ENCODE measurements at places on chromosomes 6 and 20. TPM values are rescaled to one million over a fixed set of nuclear protein-coding genes. Genes with fewer than 3 reads are reported as not detected.

- H3K4me1 ChIP-seq, result peaks cover 10% of the 10 kb centered on the region
- no peak for DNase-seq
- no peak overlapping the region for H3K4me3 ChIP-seq
- no peaks in the 10 kb centered on the region for H3K36me3 ChIP-seq
- no peaks in the 10 kb centered on the region for H3K27me3 ChIP-seq
Observed at GRCh38 chr6:25326960-25327359, 47.8 kb downstream of the CARMIL1 start.

DNA sequence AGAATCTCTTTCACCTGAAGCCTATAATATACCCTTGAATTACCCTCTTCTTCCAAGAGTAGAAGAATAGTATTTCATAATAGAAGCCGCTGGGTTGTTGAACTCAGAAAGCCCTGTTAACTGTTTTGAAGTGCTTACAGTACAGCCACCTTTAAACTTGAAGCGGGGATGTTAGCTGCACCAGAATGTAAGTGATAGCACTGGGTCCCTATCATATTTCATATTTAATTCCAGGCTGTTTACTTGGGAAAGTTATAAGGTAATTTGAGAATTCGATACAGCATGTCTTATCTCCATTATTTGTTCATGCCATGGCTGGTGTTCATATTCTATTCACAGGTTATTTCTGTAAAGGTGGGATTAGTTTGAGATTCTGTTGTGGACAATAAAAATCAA, 63.5 kb upstream of the VSTM2L start:
- DNase-seq, result no peak
- no peaks in the 10 kb centered on the region for H3K27me3 ChIP-seq
- H3K4me3 ChIP-seq, result no peak overlapping the region
- no peaks in the 10 kb centered on the region for H3K36me3 ChIP-seq

DNA sequence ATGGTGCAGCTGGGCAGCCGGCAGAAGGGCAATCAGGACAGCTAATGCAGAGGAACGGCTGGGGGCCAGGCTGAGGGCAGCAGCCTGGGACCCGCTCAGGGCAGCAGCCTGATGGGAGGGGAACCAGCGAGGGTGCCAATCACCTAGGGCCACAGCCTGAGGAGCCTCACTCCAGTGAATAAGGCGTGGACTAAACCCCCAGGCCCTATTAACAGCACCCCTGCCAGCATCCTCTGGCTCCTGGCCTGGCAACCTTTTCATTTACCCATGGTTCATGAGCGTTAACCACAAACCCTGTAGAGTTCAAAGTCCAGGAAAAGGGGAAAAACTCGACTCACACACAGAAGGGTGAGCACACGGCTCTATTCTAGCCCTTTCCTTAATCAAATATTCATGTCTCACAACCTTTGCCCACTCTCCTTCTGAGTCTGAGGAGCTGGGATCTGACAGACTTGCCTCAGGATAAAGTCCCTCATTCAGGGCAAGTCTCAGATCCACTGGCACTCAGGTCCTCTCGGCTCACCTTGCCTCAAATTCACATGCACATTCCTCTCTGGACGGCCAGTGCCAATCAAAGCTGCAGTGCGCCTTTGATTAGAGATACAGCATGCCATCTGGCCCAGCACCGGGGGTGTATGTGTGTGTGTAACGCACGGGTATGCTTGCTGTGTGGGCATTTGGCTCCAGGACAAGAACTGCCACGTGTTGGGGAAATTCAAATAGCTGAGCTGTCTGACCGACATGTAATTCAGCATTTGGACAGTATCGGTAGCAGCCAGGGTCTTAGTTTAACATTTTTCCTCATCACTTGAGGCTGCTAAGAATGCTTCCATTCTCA, 86.9 kb upstream of the TRAF3IP2 start:
- no peaks in the 10 kb centered on the region for H3K27me3 ChIP-seq
- H3K4me3 ChIP-seq, result no peak overlapping the region
- peaks cover 32% of the 10 kb centered on the region for H3K4me1 ChIP-seq
- H3K36me3 ChIP-seq, result peaks cover 36% of the 10 kb centered on the region
- peak overlapping the region; percentile 61 for H3K27ac ChIP-seq

DNA sequence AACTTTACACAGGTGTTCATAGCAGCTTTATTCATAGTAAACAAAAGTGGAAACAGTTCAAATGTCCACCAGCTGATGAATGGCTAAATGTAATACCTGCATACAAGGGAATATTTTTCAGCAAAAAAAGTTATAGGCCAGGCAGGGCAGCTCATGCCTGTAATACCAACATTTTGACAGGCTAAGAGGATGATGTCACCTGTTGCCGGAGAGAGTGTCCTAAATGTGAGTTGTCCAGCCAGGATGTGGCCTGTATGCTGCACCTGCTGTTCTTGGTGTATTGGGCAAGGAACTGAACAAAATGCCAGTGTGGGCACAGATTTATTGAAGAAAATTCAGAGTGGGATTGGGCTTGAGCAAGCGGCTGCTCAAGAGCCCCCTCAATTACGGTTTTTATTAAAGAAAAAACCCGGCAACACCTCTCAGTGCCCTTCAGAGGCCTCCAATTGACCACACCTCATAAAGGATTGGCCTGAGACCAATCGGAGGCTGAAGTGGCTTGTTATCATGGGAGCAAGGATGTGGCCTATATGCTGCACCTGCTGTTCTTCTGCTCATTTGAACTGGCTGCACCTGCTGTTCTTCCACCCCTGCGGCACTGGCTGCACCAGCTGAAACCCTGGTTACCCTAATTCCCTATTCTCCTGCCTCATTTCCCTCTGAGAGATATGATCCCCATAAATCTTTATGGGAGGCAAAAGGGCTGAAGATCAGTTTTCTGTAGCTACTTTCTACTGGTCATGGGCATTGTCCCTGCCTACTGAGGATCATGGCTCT, 164.3 kb upstream of the PROKR2 start:
- peaks cover 10% of the 10 kb centered on the region for H3K4me1 ChIP-seq
- DNase-seq, result no peak
- no peak overlapping the region for H3K4me3 ChIP-seq
- H3K27me3 ChIP-seq, result no peaks in the 10 kb centered on the region

- H3K27ac ChIP-seq, result no peak overlapping the region
- no peak overlapping the region for H3K4me3 ChIP-seq
- DNase-seq, result no peak
- no peaks in the 10 kb centered on the region for H3K27me3 ChIP-seq
Observed at GRCh38 chr20:31568773-31569162, 36.3 kb upstream of the ID1 start.

GRCh38 chr20:9877932-9878495, 39.1 kb upstream of the PAK5 start:
- H3K4me1 ChIP-seq, result no peaks in the 10 kb centered on the region
- H3K27ac ChIP-seq, result no peak overlapping the region
- H3K4me3 ChIP-seq, result no peak overlapping the region
- no peaks in the 10 kb centered on the region for H3K27me3 ChIP-seq

DNA sequence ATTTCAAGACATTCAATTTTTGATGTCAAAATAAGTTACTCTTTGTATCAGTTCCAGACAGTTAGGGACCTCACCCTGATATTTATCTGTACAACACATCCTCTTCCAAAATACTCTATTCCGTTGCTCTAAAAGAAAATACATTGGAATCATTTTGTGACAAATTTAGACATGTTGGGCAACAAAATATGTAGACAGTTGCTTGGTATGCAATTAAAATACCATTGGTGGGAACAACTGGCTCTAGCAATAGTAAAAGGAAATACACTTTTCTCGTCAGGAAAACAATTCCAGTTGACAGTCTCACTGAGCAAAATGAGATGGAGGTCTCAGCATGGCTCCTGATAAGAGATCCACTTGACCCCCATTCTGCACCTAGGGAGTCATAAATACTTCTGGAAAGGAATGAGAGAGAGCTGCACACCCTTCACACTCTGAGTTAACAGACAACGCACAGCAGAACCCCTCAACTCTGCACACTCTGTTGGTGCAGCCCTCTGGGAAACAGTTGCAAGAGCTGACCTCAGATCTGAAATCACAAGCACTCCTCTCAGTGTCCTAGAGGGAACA, 171.3 kb upstream of the NT5E start:
- no peaks in the 10 kb centered on the region for H3K27me3 ChIP-seq
- H3K4me1 ChIP-seq, result no peaks in the 10 kb centered on the region
- H3K4me3 ChIP-seq, result no peak overlapping the region

DNA sequence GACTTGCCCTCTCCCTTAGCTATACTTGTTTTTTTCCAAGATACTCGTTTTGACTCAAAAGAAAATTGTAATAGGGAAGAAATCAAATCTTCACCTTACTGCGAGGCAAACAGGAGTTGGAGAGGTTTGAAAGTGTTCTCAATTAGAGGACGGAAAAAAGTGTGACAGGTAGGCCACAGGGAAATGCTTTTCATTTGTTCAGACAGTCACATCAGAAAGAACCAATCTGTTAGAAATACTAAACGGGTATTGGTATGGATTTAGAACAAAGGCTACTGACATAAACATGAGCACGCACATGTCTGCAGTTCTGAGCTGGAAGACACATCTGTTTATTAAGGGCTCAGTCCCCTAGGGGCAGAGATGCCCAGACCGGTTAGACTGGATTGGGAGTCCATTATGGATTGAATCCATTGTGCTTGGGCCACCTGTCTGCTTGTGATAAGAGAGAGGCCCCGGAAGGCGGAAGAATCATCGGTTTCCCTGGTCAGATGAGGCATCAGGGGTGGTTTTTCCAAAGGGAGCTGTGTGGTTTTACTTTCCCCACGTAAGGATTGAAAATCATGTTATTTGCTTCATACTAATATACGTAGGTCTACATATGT, 220.9 kb upstream of the MYLIP start:
- H3K4me3 ChIP-seq, result no peak overlapping the region
- H3K27ac ChIP-seq, result no peak overlapping the region
- H3K4me1 ChIP-seq, result no peaks in the 10 kb centered on the region
- no peaks in the 10 kb centered on the region for H3K27me3 ChIP-seq
- no peak for DNase-seq

DNA sequence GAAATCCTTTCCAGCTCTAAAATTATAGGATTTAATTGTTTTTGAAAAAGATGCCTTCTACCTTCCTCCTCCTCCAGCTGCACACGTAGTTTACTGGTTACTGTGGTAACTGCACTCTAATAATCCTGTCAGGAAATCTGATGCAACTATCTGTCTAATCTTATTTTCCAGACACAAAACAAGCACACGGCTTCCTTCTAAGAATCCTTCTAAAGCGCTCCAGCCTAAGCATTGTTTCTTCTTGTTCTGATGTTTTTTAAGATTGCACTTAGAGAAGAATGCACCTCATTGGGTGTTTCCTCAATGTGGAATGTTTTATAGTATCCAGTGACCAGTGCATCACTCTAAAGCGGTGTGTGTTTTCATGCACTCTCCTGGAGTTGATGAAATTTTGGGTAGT, 63.6 kb downstream of the CARMIL1 start:
- no peak overlapping the region for H3K27ac ChIP-seq
- no peak for DNase-seq
- no peak overlapping the region for H3K4me3 ChIP-seq
- peaks cover 3% of the 10 kb centered on the region for H3K4me1 ChIP-seq

GRCh38 chr20:54228841-54229240, 21.0 kb downstream of the PFDN4 start:
- no peaks in the 10 kb centered on the region for H3K36me3 ChIP-seq
- H3K4me1 ChIP-seq, result no peaks in the 10 kb centered on the region
- DNase-seq, result no peak
- H3K27me3 ChIP-seq, result no peaks in the 10 kb centered on the region
- H3K4me3 ChIP-seq, result no peak overlapping the region
- H3K27ac ChIP-seq, result no peak overlapping the region

DNA sequence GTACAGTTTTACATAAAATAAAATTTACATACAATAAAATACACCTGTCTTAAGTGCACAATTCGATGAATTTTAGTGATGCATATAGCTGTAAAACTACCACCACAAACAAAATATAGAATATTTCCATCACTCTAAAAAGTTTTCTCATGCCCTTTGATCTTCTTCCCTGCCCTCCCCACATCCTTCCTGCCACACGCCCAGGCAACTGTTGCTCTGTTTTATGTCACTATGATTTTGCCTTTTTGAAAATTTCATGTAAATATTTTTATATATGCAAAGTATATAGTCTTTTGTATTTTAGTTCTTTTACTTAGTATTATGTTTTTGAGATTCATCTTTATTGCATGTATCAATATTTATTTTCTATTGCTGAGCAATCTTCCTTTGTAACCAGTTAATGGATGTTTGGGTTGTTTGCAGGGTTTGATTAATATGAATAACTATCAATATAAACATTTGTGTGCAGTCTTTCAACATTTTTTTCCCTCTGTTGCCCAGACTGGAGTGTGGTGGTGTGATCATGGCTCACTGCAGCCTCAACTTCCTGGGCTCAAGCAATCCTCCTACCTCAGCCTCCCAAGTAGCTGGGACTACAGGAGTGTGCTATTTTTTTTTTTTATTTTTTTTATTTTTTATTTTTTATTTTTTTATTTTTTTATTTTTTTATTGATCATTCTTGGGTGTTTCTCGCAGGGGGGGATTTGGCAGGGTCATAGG, 23.8 kb upstream of the SAMHD1 start:
- DNase-seq, result no peak
- H3K27me3 ChIP-seq, result no peaks in the 10 kb centered on the region
- H3K27ac ChIP-seq, result no peak overlapping the region
- no peaks in the 10 kb centered on the region for H3K36me3 ChIP-seq
- H3K4me1 ChIP-seq, result no peaks in the 10 kb centered on the region

DNA sequence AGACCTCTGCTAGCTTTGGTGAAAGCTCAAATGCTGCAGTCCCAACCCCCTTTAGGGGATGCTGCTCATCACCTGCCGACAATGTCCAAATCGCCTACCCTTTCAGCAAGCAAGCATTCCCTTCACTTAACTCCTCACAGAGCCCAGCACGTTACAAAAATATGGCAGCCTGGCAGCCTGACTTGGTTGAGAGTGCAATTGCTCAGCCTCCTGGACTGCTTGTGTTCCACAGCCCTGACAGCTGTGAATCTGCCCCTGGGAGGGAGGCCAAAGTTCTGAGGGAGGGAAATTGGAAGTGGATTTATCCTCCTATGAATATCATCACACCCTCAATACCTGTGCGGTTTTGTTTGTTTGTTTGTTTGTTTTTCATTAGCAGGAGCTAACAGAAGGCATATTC, 231.0 kb downstream of the HIVEP2 start:
- no peaks in the 10 kb centered on the region for H3K27me3 ChIP-seq
- no peak overlapping the region for H3K4me3 ChIP-seq
- no peaks in the 10 kb centered on the region for H3K4me1 ChIP-seq
- H3K27ac ChIP-seq, result no peak overlapping the region

The EXOC2 gene
- total RNA-seq, result 47.2 TPM

The BTBD9 gene
- total RNA-seq, result 38.6 TPM

The LAMP5 gene
- 27.4 TPM for total RNA-seq

The COL9A1 gene
- total RNA-seq, result 37.1 TPM
